ENCODE measurements at places on chromosomes 1 and 21. TPM values are rescaled to one million over a fixed set of nuclear protein-coding genes. Genes with fewer than 3 reads are reported as not detected.

Gene NUF2
- total RNA-seq: 0.45 TPM

Gene SYT14
- 0.03 TPM for total RNA-seq

Gene FABP3
- 3.0 TPM for total RNA-seq

Gene OR2T29
- total RNA-seq: not detected

Gene SGIP1
- 0.30 TPM for total RNA-seq

Gene CLCA2
- total RNA-seq: not detected

Gene FOXJ3
- 13.7 TPM for total RNA-seq

Gene GJC2
- 0.50 TPM for total RNA-seq

Gene LAPTM5
- total RNA-seq: 22.3 TPM

Gene KRTAP7-1
- not detected for total RNA-seq

Gene TRAF5
- total RNA-seq: 0.98 TPM

Gene S100B
- total RNA-seq: not detected

Gene TMEM200B
- 2.0 TPM for total RNA-seq

Gene CLCNKA
- total RNA-seq: 0.08 TPM

Gene RBM34
- 26.1 TPM for total RNA-seq

Gene SH3BGRL3
- total RNA-seq: 31.5 TPM

Gene UBE2U
- total RNA-seq: not detected

Gene CD1C
- total RNA-seq: not detected

Gene GREM2
- 20.1 TPM for total RNA-seq

Gene PRAMEF33
- total RNA-seq: 0.25 TPM

Gene G0S2
- total RNA-seq: 75.0 TPM

Gene KMO
- total RNA-seq: 37.5 TPM

Gene FALEC
- total RNA-seq: 0.35 TPM

Gene KLHDC9
- 6.2 TPM for total RNA-seq

Gene TMPRSS15
- total RNA-seq: not detected

Gene GOLT1A
- 63.9 TPM for total RNA-seq

Gene SLFNL1
- total RNA-seq: not detected

Measured in left lobe of liver (tissue), 2 donors.